Globus pallidus (tissue), 1 donor: ENCODE measurements at places on chromosomes 11 and 22.
A peak's percentile ranks its signal among the peaks of the same experiment; 100 is the strongest.

DNA sequence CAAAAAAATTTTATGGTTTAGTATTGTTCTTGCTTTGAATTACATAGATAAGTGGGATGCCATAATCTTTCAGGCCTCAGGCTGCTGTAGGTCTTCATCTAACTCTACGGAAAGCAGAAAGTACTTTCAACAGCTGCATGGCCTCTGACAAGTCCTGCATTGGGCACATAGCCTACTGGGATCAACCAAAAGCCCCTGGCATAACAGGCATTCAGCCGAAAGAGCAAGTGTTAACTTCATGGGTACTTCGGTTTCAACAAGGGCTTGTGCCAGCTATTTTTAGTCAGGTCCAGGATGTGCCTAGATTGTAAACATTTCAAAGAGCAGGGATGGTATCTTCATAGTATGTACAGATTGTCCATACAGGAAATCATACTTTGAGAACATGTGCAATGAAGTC lies 3.1 kb downstream of the SLN start:
- no peak for DNase-seq

GRCh38 chr11:111347002-111347722 lies 31.9 kb downstream of the POU2AF1 start:
- no peak for DNase-seq

DNA sequence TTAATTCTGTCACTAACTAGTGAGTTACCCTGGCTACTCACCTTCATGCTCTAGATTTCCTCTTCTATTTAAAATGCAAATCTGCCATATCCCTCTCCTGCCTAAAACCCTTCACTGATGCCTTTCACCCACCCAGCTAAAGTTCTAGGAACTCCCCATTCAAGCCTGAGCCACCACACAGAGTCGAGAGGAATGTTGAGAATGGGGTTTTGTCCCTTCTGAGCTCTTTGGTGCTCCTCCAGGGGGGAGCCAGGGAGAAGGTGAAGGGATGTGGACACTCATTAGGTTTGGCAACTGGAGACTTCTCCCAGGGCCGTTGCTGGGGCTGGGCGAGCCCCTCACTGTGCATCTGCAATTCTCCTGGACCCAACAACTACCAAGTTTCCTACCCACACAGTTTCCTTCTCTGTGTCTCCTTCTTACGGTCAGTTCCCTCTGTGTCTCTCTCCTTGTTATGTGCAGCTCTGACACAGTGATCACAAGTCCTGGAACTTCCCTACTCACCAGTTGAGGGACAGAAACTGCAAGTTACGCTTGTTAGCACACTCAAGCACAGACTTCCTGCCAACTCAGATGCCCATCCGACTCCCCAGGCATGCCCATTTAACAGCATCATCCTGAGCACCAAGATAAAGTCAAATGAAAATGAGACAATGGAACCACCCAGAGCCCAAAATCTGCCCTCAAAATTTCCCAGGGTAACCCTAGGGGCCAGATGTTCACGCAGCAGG lies 6.5 kb upstream of the IL10RA start:
- DNase-seq: peak; percentile 51

- no peak for DNase-seq
Observed at GRCh38 chr11:73087730-73088129, 54.4 kb downstream of the FCHSD2 start.

DNA sequence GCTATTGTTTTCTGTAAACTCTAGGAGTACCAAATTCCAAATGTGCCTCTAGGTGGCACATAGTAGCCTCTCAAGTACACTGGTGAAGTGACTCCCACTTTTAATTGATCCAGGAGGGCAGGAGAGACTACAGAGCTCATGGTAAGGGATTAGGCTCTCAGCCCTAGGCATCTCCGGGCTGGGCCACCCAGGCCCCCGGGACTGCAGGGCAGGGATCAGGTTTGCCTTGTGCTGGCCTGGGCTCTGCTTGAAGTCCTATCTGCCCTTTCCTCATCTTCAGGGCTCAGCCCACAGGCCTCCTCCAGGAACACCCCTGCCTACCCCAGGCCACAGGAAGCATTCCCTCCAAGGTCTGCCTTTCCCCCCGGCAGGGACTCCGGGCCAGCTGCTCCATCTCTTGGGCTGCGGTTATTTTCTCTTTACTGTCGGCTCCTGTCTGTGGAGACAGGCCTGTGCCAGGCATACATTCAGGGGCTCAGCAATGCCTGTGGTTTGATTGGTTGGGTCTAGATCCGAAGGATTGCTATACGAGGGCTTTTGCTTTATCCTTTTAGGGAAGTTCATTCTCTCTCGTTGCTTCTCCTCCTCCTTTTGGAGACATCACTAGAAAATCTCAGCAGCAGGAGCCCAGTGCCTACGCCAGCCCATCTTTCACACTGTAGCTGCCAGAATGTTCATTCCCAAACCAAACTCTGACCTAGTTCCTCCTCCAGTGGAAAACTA lies 32.8 kb downstream of the PARVA start:
- no peak for DNase-seq

DNA sequence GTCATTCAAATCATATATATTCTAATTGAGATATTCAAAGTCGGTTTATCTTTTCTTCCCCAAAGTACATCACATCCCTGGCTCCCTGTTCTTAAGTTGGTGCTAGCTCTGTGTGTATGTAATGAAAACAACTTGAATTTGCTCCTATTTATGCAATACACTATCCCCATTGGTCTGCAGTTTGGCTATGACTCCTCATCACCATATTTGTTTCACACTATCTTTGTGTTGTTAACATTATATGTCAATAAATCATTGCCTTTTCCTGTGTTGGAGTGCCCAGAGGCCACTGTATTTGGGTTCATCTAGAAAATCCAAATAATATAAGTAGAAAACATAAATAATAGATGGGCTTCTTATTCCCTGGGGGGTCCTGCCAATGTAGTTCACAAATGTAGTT lies 306.6 kb upstream of the TENM4 start:
- no peak for DNase-seq

- peak; percentile 44 for DNase-seq
Observed at GRCh38 chr11:120830085-120830620, 193.7 kb upstream of the TBCEL start.

- DNase-seq: no peak
Observed at GRCh38 chr11:1667906-1668305, 29.1 kb upstream of the KRTAP5-6 start.

DNA sequence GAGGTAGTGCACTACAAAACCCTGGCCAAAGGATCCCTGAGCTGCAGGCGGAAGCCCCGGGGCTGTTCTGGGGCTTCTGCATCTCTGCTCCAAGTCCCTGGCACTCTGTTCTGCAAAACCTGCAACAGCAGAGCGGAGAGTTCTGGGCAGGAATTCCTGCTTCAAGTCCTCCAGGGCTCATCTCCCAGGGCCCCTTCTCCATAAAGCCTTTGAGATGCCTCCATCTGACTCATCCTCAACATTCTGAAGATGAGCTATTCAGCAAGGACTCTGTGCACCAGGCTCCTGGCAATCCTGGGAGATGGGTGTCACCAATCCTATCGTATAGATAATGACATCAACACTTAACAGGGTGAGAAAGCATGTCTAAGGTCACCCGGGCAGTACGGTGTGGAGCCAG lies 19.3 kb downstream of the SYN3 start:
- no peak for DNase-seq

DNA sequence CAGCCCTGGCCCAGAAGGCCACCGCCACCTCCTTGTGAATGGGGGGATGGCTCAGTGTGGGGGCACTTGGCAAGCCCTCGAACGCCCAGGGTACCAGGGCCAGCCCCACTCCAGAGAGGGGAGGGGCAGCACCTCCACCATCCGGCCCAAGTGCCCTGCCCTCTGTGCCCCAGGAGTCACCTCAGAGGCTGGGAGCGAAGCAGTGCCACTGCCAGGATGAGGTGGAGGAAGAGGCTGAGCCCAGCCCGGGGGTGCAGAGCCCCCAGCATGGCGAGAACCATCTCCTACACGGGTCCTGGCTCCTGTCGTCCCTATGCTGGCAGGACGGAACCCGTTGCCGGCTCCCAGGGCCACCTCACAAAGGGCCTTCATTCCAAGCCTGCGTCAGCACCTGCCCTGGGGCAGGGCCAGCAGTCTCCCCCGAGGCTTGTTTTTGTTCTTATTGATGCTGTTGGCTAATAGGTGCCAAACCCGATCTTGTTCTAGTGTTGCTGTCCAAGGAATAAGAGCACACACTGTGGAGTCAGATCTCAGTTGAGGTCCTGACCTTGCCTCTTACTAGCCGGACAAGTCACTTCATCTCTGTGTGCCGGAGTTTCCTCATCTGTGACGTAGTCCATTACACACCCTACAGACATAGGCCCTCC lies at the start of gene FREY1:
Gene FREY1 (minus strand): TSS at position 307 of the 647 bp plus-strand sequence. CDS start 26 bp downstream, at position 281.
- no peak for DNase-seq

- DNase-seq: no peak
Observed at GRCh38 chr11:102254047-102254446, 63.2 kb upstream of the BIRC3 start.

DNA sequence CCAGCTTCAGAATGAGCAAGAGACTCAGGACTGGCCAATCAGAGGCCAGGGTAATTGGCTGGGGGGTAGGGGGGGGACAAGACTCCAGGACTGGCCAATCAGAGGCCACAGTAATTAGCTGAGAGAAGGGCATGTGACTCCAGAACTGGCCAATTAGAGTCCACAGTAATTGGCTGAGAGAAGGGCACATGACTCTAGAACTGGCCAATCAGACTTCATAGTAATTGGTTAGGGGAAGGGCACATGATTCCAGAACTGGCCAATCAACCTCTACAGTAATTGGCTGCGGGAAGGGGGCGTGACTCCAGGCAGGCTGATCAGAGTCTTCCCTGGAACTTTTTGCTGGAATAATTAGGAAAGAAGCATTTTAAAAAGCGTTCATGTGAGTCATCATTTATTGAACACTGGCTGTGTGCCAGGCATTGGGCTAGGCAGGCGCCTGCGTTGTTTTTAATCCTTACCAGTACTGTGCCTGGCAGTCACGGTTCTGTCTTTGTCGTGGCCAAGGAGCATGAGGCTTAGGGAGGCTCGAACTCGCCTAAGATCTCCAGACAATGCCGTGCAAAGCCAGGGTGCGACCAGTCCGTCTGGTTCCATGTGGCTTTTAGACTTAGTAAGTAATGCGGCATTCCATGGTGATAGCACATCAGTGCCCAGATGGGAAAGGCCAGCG lies 508.1 kb downstream of the TBC1D22A start:
- DNase-seq: no peak

- DNase-seq: no peak
Observed at GRCh38 chr11:75717608-75718418, at the start of gene MOGAT2. Gene MOGAT2 (plus strand): TSS chr11:75717838. CDS start chr11:75717889, 51 bp downstream.

- no peak for DNase-seq
Observed at GRCh38 chr11:95799546-95799945, 9.2 kb downstream of the CEP57 start.

DNA sequence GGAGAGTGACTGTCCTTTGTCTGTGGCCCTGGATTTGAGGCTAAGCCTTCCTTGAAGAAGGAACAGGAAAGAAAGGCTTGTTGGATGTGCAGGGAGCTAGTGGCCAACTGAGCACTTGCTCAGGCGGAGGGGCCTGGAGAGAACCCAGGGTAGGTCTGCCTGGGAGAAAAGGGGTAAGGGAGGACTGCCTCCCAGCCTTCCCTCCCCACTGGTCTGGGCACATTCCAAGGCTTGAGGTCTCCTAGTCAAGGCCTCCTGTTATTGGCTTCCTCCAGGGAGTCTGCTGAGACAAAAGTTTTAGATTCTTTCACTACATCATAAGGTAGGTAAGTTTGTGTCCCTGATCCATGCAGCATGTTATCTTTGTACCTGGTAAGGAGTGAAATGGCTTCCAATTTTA lies 15.2 kb downstream of the KCNQ1OT1 start:
- DNase-seq: no peak

DNA sequence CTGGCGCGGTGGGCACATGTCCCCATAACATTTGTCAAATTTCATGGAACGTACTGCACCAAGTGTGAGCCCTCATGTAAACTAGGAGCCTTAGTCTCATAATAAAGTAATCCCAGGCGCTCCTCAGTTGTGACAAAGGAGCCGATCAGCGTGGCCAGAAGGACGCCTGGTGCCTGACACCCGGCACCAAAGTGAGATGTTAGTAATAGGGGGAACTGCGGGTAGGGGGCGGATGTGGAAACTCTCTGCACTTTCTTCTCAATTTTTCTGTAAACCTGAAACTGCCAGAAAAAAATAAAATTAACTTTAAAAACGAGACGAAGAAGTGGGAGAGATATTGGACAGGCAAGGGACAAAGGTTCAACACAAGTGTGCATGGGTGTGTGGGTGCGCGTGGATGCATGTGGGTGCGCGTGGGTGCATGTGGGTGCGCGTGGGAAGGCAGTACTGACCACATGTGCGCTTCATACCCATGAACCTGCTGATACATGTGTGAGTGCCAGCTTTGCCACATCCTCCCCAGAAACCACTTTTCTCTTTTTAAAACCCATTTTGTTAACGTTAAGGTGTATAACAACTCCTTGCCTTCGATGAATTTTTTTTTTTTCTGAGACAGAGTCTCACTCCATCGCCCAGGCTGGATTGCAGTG lies 55.4 kb upstream of the LINC01488 start:
- DNase-seq: no peak

- DNase-seq: no peak
Observed at GRCh38 chr11:103968685-103969084, 67.8 kb upstream of the DDI1 start.

GRCh38 chr11:1483445-1483961 lies 3.1 kb downstream of the MOB2 start:
- DNase-seq: no peak

GRCh38 chr22:50399751-50400331 lies 56.7 kb downstream of the PPP6R2 start:
- DNase-seq: peak; percentile 65

DNA sequence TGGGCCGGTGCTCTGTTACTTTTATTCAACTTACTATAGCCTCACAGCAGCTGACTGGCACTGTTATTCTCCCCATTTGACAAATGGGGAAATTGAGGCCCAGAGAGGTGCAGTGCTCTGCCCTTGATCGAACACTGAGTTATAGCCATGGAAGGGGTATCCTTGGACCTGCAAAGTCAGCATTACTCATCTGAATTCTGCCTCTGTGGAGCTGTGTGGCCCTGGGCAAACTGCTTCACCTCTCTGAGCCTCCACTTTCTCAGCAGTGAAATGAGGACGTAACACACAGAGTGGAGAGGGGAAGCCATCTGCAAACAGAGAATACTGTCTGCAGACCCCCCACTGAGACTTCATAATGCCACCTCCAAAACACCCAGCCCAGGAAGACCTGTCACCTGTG lies 25.3 kb downstream of the TPST2 start:
- no peak for DNase-seq

DNA sequence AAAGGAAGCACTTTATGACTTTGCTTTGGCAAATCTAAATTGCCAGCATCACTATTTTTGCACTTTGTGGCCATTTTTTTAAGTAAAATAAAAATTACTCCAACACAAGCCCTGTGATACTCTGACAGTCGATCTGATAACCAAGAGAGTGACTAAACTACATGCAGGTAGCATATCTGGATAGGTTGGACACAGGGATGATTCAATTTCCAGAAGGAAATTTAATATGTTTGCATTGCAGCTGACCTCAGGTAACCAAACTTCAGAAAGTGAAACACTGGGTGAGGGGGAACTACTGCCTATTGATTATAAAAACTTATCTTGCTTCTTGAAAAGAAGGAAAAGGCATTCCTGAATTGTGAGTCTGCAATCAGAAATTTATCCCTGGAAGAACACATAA lies 13.9 kb downstream of the OR5B3 start:
- DNase-seq: no peak

GRCh38 chr11:44789496-44789895 lies 62.7 kb downstream of the TSPAN18 start:
- DNase-seq: no peak
